Sigmoid colon (tissue), 7 donors: ENCODE measurements at places on chromosomes 4 and X.

GRCh38 chr4:149997881-149998421 lies 80.3 kb upstream of the DCLK2 start:
- no peak for DNase-seq

DNA sequence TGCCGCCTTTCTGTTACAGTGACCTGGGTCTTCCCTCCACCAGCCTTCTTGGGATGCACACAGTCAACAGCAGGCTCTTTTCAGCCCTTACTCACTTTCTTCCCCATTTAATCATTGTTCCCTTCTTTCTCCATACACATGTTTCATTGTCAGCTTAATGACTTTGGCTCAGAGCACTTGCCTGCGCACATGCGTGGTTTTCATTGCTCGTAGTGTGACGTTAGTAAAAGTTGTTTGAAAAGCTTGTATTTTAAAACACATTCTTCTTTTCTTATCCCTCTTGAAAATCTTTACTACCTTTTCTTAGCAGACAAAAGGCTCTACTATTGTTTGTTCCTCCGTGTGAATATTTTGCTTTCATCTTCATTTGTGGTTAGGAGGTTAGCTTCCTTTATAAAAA lies 19.7 kb upstream of the SCOC start:
- DNase-seq, result no peak

DNA sequence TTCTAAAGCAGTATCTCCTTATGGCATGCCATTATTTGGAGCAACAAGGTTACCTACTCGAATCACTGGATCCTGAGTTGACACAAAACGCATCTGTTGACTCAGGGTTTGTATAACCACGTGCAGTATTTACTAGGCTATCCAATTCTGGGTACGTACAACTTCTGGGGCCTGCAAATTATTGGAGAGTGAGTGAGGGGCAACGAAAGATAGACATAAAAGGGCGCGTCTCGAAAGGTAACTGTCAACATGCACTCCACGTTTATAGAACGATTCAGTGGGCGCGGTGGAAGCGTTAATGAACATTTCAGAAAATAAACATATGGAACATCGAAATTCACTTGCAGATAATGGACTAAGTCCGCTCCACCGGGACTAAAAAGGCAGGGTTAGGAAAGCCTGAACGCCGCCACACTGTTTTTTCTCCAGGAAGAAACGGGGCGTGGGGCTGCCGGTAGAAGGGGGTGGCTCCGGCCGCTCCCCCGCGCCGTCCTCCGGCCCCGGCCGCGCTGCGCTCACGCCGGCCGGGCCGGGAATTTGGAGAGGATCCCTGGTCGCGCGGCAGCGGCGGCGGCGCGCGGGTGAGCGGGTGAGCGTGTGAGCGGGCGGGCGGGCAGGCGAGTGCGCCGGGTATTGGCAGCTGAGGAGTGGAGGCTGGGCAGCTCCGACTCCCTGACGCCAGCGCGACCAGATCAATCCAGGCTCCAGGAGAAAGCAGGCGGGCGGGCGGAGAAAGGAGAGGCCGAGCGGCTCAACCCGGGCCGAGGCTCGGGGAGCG lies at the start of gene SMAD1:
TSS of gene SMAD1 (plus strand) at position 690 of the 778 bp plus-strand sequence. CDS start 32,761 bp downstream, outside the sequence.
- DNase-seq, result peak; percentile 90

- DNase-seq, result no peak
Measured at GRCh38 chrX:33333271-33333670, 121.9 kb upstream of the DMD start.

- no peak for DNase-seq
Measured at GRCh38 chr4:122895336-122895995, 26.9 kb downstream of the NUDT6 start.

DNA sequence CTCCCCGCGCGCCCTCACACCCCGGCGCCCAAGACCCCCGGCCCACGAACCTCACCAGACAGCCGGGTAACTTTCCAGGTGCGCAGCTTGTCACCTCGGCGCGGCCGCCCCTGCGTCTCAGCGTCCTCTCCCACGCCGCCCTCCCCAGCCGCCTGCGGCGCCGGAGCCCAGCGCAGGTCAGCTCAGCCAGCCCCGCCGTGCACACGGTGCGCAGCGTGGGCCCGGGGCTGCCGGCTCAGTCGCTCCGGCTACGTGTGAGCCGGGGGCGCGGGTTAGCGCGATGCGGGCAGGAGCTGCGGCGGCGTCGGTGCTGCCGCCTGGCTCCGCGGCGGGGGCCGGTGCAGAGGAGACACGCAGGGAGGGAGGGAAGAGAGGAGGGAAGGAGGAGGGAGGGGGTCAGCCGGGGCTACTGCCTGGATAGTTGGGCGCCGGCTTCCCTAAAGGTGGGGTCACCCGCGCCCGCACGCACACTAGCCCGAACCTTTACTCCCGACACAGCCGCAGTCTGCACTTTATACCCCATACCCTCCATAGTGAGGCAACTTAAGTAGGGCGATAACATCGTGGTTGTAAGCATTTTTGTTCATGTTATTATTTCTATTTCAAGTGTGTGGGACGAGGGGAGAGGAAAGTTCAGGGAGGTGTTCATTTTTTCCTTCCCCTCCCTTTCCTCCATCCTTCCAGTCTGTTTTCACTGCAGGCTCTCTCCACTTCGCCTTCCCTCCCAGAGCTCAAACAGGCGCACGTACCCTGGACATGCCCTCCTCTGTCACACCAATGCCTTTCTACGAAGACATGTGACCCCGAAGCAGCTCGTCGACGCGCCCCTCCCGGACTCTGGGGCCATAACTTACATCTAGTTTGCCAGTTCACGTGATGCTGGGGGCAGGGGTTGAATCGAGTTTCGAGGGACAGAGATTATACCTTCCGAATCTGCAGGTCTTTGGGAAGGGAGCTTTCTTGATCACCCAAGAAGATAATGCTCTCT lies at the start of gene PRKG2:
TSS of gene PRKG2 (minus strand) at position 342 of the 988 bp plus-strand sequence. CDS start 10,175 bp downstream, outside the sequence.
- DNase-seq, result no peak

DNA sequence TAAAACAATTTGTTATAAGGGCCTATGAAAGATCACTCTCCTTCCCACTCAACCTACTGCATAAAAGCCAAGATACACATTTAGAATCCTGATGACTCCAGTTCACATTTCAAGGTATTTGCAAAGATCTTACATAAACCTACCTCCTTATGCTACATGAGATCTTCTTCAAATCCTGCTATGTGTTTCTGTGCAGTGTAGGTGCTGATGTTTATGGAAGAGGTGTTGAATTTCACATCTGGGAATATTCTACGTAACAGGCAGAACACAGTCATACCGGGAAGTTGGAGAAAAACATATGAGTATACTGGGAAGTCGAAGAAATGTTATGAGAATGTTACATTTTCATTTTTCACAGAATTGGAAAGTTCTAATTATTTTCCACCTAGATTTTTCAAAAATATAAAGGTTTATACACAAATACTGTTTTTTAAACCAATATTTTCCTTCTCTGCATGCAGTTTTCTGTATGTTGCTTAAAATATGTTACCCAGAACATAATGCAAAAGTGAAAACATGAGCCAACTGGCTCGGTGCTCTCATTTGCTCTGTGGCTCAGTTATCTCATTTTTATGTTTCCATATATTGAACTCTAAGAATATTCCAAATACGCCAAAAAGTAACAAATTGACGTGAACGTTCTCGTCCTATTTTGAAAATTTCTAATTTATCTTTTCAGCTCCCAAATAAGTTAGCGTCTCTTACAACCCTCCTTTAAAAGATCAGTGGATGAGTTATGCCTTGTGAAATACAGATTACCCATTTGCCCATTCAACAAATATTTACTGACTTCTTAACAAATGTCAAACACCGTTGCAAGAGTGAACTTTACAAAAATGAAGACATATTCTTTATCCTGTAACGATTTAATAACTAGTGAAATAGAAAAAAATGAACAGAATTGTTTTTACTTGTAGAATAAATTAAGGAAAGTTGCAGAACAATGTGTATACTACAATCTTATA lies 899.3 kb downstream of the STIM2 start:
- no peak for DNase-seq

DNA sequence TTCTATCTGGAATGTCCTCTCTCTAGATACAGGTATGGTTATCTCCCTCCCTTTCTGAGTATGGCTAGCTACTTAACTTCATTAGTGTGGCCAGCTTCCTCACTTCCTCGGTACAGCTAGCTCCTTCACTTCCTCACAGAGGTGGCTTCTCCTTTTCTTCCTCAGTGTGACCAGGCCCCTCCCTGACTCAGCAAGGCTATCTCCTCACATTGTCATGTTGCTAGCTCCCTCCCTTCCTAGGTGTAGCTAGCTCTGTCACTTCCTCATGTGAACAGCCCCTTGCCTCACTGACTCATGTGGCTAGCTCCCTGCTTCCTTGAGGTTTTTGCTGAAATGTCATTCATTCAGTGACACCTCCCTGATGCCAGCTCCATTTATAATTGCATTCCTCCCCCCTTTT lies 67.3 kb upstream of the DDIT4L start:
- DNase-seq, result no peak

- DNase-seq, result no peak
Measured at GRCh38 chr4:74855879-74856278, 61.6 kb upstream of the BTC start.

- no peak for DNase-seq
Measured at GRCh38 chr4:31237233-31237632, 517.1 kb downstream of the PCDH7 start.

GRCh38 chr4:102321260-102321995 lies 23.9 kb downstream of the SLC39A8 start:
- DNase-seq, result no peak

- no peak for DNase-seq
Measured at GRCh38 chr4:60134099-60134498, 1066.0 kb upstream of the ADGRL3 start.

GRCh38 chr4:71094201-71094600 lies 100.8 kb downstream of the DCK start:
- no peak for DNase-seq

- DNase-seq, result peak; percentile 70
Measured at GRCh38 chr4:156197216-156197615, 243.6 kb upstream of the CTSO start.

- DNase-seq, result peak; percentile 36
Measured at GRCh38 chr4:40845154-40845835, 95.5 kb downstream of the NSUN7 start.

- DNase-seq, result no peak
Measured at GRCh38 chr4:37757121-37757520, 69.4 kb upstream of the PGM2 start.

DNA sequence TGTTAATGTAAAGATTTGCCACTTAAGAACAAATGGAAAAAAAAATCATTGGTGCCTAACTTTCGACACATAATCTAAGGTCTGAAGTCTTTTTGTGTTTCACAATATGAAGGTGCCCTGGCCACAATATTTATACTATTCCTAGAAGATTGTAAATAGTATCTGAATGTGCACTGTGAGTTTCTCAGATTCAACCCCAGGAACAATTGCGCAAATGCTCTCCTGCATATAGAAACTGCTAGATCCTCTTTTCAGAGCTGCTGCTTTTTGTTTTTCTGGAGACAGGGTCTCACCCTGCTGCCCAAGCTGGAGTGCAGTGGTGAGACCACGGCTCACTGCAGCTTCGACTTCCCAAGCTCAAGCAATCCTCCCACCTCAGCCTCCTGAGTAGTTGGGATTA lies 480.1 kb upstream of the FTHL17 start:
- DNase-seq, result no peak

GRCh38 chr4:126851391-126851790 lies 781.4 kb upstream of the INTU start:
- DNase-seq, result no peak

GRCh38 chrX:482702-483203 lies 96.0 kb upstream of the PPP2R3B start:
- no peak for DNase-seq

GRCh38 chr4:176383273-176384077 lies 63.7 kb downstream of the SPCS3 start:
- no peak for DNase-seq

DNA sequence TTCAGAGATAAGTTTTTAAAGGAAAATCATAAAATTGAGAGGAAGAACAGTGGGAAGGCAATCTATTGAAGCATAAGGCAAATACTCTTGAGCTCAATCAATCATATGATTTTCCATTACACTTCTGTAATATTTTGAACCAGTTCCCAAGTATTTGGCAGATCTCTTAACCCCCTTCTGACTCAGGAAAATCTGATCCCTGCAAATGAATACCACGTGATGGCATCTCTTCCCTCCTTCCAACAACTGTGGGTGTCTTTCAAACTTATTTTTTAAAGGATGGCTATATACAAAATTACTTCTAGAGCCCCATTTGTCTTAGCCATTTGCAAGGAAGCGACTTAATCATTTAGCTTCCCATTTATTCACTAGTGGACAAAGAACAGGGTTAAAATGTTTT lies 41.9 kb downstream of the AMOT start:
- no peak for DNase-seq

DNA sequence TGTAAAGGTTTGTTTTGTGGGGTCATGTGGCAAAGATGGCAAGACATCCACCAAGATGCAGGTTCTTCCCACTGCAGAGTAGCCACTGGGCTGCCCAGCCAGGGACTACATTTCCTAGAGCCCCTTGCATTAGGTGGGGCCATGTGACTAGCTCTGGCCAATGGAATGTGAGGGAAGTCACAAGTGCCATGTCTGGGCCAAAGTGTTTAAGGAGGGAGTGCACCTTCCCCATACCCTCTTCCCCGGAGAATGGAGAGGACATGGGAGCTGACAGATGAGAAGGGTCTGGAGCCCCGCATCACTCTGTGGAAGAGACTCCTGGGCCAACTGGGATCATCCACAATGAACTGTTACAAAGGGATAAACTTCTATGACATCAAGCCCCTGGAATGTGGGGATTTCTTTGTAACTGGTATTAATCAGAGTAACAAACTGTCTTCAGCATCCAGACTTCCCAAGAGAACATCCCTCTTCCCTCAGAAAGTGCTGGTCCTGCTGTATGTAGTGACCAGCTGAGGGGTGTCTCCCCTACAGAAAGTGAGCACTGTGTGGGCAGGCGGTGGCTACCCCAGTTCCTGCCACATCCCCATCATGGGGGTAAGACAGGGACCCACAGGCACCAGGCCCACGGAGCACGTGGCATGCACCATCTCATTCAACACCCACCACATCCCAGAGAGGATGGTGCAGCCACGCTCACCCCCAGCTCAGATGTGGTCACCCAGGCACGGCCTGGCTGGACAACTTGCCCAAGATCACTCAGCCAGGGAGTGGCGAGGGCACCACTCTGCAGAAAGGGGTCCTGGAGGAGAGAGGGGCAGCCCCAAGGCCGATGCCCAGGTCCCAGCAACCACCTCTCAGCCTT lies 10.9 kb downstream of the PPP2R2C start:
- DNase-seq, result peak; percentile 44

- no peak for DNase-seq
Measured at GRCh38 chr4:77154065-77154464, 2.9 kb upstream of the CCNG2 start.

GRCh38 chr4:165217325-165217724 lies 10.0 kb downstream of the KLHL2 start:
- no peak for DNase-seq

DNA sequence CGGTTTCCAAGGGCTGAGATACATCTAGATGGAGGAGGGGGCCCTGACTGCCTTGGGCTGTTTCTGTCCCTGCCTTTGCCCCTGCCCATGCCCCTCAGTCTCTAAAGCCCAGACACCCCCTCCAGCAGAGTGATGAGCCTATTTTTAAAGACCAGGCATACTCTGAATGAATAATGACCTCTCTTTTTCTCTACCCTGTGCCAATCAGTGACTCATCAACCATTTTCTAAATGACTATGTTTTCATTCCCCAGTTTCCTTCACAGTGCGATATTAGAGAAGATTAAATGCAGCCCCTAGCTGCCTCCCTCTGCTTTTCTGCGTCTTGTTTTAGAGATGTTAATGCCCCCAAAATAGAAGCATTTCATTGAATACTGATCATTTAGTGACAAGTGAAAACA lies 15.5 kb upstream of the NHS start:
- no peak for DNase-seq

GRCh38 chrX:125203737-125204578 lies 115.7 kb upstream of the TEX13C start:
- no peak for DNase-seq
